Central memory CD8-positive, alpha-beta T cell (primary cell): ENCODE measurements at places on chromosomes 11 and 22.

- H3K27ac ChIP-seq, result no peak overlapping the region
- no peaks in the 10 kb centered on the region for H3K4me1 ChIP-seq
- H3K27me3 ChIP-seq, result peaks cover 35% of the 10 kb centered on the region
- no peaks in the 10 kb centered on the region for H3K36me3 ChIP-seq
- no peak for DNase-seq
Observed at GRCh38 chr22:27422442-27422841, 379.1 kb downstream of the MN1 start.

GRCh38 chr22:38798496-38798895 lies 4.6 kb upstream of the DNAL4 start:
- no peaks in the 10 kb centered on the region for H3K36me3 ChIP-seq
- H3K4me1 ChIP-seq, result peaks cover 25% of the 10 kb centered on the region
- no peak for DNase-seq

DNA sequence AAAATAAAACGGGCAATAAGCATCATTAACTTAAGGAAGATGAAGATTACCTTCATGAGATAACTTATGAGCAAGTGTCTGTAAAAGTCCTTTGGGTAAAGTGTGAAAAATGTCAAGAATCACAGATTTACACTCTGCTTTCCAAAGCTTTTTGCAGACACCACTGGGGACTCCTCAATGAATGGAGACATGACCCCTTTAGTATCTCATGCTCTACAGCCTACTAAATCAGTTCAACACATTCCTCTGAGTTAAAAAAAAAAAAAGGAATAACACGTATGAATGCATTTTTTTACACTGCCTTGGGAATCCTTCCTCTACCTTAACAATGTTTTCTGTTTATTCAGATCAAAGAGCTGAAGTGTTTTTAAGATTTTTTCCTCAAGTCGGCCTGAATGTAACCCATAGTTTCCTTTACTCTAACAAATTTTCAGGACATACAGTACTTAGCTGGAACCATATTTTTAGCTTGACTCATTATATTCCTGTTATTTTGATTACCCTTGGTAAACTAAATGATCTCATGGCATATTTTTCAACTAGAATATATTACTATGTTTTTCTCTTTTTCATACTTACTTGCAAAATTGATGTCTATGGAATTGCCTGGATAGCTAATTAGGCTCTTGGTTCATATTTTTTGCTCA lies 25.9 kb upstream of the RAB30 start:
- no peaks in the 10 kb centered on the region for H3K4me1 ChIP-seq
- no peaks in the 10 kb centered on the region for H3K27me3 ChIP-seq
- H3K36me3 ChIP-seq, result no peaks in the 10 kb centered on the region

DNA sequence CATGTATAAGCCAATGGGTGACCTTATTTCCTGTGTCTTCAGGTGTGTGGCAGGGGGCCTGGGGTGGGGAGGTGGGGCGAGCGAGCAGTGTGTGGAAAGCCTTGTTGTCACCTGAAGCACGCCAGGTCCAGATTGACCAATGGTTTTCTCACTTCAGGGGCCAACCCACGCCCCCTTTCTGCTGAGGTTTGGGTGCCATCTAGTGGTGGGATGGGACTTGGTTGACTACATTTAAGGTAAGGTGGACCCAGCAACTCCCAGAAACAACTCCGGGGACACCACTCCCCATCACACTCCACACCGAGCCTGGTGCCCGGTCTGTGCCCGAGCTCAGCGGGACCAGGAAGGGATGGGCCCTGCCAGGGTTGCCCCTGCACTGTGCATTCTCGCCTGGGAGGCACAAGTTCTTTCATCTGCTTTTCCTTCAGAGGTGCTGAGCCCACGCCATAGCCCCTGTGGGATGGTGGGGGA lies 40.0 kb downstream of the TPCN2 start:
- no peaks in the 10 kb centered on the region for H3K27me3 ChIP-seq
- no peak overlapping the region for H3K4me3 ChIP-seq
- no peak overlapping the region for H3K27ac ChIP-seq
- DNase-seq, result peak; percentile 21

GRCh38 chr11:2914455-2915195 lies 14.6 kb downstream of the PHLDA2 start:
- H3K27ac ChIP-seq, result no peak overlapping the region
- peaks cover 22% of the 10 kb centered on the region for H3K4me1 ChIP-seq
- no peaks in the 10 kb centered on the region for H3K27me3 ChIP-seq
- DNase-seq, result no peak
- no peak overlapping the region for H3K4me3 ChIP-seq
